ENCODE measurements at places on chromosomes 2 and 18. TPM values are rescaled to one million over a fixed set of nuclear protein-coding genes. Genes with fewer than 3 reads are reported as not detected.

The WDR7 gene
- 79.2 TPM for total RNA-seq

The M1AP gene
- not detected for total RNA-seq

The UGT1A3 gene
- not detected for total RNA-seq

The KRCC1 gene
- total RNA-seq: 9.6 TPM

The VAMP5 gene
- total RNA-seq: 3.4 TPM

The RESP18 gene
- 1.2 TPM for total RNA-seq

The GREB1L gene
- total RNA-seq: 0.74 TPM

The STPG4 gene
- total RNA-seq: 0.49 TPM

Measured in temporal lobe (tissue), 4 donors.